ENCODE measurements at places on chromosomes 4 and X.
A peak's percentile ranks its signal among the peaks of the same experiment; 100 is the strongest.

GRCh38 chrX:14094191-14094590 lies 64.5 kb upstream of the GEMIN8 start:
- no peak for DNase-seq

- DNase-seq, result no peak
These were observed 245.1 kb downstream of the SCFD2 start for GRCh38 chr4:53120778-53121177.

GRCh38 chr4:177220376-177220775 lies 89.3 kb upstream of the NEIL3 start:
- no peak for DNase-seq

GRCh38 chr4:28062562-28062961 lies 1201.9 kb downstream of the STIM2 start:
- no peak for DNase-seq

- no peak for DNase-seq
These were observed 89.6 kb downstream of the EGF start for GRCh38 chr4:110002326-110002725.

DNA sequence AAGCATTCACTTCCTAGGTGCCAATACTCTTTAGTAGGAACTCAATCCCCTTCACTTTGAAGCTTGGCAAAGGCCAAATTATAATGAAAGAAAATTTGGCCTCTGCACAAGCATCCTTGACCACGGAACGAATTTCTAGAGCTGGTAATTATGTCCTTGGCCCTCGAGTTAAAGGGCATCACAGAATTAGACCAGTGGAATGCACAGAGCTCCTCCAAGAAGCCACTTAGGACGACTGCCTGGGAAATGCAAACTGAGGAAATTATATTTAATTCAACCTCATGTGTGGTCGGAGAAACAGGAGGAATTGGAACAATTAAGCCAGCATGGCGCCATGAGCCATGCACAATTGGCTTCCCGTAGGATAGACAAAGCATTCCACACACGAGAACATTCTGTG lies 59.3 kb downstream of the NLGN4X start:
- no peak for DNase-seq

DNA sequence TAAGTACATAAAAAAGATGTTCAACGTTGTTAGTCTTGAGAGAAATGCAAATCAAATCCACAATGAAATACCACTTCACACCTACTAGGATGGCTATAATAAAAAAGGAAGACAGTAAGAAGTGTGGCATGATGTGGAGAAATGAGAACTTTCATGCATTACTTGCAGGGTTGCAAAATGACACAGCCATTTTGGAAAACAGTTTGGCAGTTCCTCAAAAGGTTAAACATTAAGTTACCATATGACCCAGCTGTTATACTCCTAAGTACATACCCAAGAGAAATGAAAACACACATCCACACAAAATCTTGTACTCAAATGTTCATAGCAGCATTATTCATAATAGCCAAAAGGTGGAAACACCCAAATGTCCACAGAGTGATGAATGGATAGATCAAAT lies 25.8 kb upstream of the LIMCH1 start:
- DNase-seq, result no peak

- DNase-seq, result no peak
These were observed 26.6 kb upstream of the IRF2 start for GRCh38 chr4:184500748-184501589.

- no peak for DNase-seq
These were observed 99.6 kb downstream of the CFAP47 start for GRCh38 chrX:36019125-36019524.

GRCh38 chr4:110134269-110134869 lies 64.0 kb downstream of the ELOVL6 start:
- DNase-seq, result no peak

GRCh38 chr4:77372375-77372774 lies 215.4 kb downstream of the CCNG2 start:
- no peak for DNase-seq

- DNase-seq, result no peak
These were observed 153.7 kb downstream of the CBR4 start for GRCh38 chr4:168856312-168856711.

DNA sequence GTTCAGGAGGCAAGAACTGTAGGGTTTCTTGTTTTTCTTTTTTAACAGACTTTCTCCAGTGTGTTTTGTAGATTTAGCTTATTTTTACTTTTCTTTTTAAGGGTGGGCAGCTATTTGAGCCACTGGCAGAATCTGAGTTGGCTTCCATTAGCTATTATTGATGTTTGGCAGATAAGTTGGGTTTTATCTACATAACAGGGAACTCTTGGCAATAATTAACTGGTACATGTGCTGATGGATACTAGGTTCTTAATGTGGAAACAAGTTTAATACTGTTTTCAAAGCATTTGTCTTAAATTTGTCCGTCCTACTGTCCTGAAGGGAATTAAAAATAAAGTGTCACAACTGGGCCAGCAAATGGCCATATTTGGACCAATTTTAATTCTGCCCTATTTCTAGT lies 80.5 kb downstream of the PHOX2B start:
- DNase-seq, result no peak

- no peak for DNase-seq
These were observed 15.1 kb upstream of the H2AZ1 start for GRCh38 chr4:99965173-99965572.

DNA sequence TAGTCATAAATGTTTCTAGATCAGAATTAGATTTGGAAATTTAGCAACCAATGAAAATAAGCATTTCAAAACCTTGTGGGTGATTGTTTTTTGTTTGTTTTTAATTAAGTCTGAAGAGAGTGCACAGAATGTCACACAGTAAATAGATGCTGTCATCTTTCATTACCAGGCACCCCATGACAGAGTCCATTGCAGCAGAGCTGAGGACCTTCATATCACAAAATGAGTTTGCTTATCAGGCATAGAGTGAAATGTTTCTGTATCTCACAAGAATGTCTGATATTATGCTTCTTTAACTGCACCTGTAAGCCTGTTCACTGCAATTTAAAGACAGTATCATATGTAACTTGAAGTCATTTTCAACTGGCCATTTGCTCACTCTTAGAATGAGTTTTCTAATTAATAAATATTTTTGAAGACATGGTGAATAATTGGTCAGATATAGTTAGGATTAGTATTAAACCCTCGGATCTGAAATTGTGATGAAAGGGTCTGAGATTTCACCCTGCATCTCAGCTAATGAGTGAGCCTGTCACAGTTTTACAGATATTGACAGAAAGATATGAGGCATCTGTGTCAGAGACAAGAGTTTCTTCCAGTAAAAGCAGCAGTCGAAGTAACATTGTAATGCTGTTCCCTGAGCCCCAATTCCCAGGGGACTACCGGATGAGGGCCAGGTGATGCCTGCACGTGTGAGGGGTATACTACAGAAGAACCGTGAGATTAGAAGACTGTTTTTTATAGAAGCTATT lies 416.4 kb downstream of the CCSER1 start:
- DNase-seq, result no peak

- no peak for DNase-seq
These were observed 39.4 kb upstream of the TMPRSS11E start for GRCh38 chr4:68407868-68408190.

GRCh38 chrX:85859426-85859825 lies 187.9 kb downstream of the CHM start:
- no peak for DNase-seq

DNA sequence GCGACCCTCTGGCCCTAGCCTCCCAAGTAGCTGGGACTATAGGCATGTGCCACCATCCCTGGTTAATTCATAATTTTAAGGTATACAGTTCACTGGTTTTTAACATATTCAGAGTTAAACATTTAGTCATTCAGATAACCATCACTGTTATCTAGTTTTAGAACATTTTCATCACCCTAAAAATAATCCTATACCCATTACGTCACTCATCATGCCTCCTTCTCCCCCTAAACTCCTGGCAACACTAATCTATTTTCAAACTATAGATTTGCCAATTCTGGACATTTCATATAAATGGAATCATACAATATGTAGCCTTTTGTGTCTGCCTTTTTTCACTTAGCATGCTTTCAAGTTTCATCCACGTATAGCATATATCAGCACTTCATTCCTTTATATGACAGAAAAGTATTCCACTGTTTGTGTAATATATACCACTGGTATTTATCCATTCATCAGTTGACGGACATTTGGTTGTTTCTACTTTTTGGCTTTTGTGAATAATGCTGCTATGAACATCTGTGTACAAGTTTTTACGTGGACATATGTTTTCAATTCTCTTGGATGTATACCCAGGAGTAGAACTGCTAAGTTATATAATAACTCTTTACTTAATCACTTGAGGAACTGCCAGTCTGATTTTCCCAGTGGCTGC lies 32.0 kb upstream of the RPS3A start:
- DNase-seq, result no peak

- no peak for DNase-seq
These were observed 183.7 kb downstream of the SOWAHB start for GRCh38 chr4:76714226-76714625.

DNA sequence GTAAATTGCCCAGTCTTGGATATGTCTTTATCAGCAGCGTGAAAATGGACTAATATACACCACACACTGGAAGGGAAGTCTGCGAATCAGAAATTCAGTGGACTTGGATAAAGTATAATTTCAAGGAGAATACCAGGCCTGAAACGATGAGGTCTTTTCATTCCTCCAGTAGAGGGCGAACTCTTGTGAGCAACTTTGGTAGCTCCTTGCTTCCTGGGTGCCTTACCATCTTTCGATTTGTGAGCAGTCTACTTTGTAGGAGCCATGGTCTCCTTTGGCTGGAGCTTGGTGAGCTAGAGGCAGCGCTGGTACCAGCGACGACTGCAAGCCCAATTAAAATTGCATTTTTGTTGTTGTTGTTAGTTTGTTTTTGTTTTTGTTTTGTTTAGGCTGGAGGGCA lies 791.9 kb downstream of the FAT4 start:
- peak; percentile 31 for DNase-seq

DNA sequence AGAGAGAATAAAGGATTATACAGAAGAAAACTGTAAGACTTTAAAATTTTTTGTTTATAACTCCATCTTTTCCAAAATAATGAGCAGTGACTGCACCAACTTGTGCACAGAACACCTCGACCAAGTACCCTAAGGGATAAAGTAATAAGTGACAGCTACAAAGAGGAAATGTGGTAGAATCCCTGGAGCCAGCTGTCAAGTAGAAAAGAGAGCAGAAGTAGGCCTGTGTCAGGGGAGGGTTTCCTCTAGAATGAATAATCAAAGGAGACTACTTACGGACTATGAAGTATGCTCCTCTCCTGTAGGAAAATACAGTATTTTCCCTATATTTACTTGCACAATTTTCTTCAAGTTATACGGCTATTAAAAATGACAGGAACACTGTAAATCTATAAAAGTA lies 1.2 kb downstream of the EIF1AX start:
- DNase-seq, result no peak

DNA sequence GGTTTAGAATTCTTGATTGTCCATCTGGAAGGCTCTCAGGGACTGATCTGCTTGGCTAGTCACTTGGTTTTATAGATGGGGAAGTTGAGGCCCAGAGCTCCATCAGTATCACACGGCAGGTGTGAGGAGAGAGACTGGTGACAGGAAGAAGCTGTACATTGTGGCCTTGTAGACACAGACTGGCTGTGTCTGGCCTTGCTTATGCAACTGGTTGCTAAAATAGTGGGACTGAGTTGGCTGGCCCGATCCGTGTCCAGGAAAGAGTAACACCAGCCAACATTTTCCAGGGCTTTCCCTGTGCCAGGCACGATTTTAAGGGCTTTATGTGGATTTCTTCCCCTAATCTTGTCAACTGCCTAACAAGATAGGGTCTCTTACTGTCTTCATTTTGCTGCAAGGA lies 2.8 kb downstream of the TBC1D14 start:
- DNase-seq, result no peak

GRCh38 chr4:88240297-88240714 lies 44.1 kb downstream of the PPM1K start:
- DNase-seq, result no peak
